ENCODE measurements at places on chromosomes 6 and 20.

DNA sequence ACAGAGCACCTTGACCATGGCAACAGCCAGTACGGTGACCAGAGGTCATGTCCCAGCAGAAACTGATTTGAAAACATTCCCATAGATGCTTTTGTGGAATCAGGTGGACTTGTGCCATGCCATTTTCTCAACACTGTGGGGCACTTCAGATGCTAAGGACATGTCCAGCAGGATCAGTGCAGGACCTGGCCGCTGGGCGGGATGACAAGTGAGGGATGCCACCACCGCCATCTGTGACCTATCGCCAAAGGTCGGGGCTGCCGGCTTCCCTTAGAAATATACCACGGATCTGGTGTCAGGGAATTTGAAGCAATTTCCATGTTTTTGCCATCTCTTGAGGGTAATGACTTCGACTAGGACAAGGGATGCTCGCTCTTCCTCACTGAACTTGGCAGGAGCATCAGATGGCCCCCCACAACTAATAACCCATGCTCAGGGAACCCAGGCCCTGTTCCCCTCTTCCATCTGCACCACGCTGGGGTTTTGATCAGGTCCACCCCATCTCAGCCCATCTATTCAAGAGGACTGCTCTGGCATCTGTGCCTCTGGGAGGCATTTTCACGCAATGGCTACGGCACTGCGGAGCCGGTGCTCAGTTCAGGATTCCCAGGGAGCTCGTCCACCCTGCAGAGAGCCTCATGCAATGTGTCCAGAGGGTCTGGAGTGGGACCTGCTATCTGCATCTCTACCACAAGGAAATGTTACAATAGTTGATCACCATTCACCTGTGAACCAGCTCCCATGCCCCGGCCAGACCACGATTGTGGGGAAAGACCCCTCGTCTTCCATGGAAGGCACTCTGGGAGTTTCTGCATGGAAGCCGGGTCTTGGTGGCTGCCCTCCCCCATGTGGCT, 302.6 kb downstream of the TAF4 start:
- no peak for DNase-seq

DNA sequence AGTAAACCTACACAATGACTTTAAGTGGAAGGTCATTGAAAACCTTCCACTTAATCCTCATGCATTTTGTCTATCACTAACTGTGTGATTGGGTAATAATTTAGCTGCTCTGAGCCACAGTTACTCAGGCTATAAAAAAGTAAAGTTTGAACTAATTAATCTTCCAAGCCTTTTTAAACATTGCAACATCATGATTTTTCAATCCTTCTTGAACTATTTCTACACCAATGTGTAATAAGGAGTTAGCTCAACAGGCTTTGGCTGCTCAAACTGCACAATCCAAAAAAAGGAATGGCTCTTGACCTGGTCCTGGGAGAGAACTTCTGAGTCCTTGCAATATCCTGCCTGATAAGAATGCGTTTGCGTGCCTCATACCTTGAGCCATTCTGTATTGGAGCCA, 34.8 kb upstream of the FILIP1 start:
- no peak for DNase-seq

- DNase-seq: no peak
Measured at GRCh38 chr20:47455133-47456040, 46.3 kb upstream of the NCOA3 start.

DNA sequence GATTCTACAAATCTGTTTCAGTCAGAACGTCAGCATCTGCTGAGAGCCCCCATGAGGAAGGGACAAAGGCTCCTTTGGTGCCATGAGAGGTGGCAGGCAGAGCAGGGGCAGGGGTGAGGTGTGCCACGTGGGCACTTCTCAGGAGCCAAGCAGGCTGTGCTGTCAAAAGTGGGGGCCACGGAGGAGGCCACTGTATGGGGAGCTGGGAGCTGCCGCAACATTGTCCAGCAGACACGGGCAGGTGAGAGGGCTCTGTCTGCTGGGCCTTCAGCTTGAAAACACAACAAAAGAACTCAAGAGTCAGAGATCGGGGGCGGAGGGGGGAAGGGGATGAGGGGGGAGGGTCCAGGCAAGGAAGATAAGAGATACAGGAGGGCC, 21.6 kb upstream of the FOXP4 start:
- DNase-seq: no peak

DNA sequence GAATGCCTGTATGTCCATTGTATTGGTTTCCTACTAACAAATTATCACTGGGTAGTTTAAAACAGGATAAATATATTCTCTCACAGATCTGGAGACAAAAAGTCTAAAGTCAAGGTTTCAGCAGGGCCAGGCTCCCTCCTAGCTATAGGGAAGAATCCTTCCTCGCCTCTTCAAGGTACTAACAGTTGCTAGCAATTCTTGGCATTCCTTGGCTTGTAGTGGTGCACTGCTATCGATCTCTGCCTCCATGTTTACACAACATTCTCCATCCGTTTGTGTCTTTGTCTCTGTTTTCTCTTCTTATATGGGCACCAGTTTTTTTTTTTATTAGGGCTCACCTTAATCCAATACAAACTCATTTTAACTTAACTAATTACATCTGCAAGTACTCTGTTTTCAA, 48.9 kb downstream of the OR2B6 start:
- no peak for DNase-seq

- DNase-seq: no peak
Measured at GRCh38 chr20:17758010-17758409, 58.2 kb downstream of the BANF2 start.
